Head of caudate nucleus (tissue), 42 donors: ENCODE measurements at places on chromosomes 12 and 14.
A peak's percentile ranks its signal among the peaks of the same experiment; 100 is the strongest.

GRCh38 chr14:37994846-37995372 lies 212.8 kb upstream of the SSTR1 start:
- DNase-seq: no peak

- no peak for DNase-seq
Measured at GRCh38 chr14:22896760-22897159, 13.7 kb downstream of the REM2 start.

DNA sequence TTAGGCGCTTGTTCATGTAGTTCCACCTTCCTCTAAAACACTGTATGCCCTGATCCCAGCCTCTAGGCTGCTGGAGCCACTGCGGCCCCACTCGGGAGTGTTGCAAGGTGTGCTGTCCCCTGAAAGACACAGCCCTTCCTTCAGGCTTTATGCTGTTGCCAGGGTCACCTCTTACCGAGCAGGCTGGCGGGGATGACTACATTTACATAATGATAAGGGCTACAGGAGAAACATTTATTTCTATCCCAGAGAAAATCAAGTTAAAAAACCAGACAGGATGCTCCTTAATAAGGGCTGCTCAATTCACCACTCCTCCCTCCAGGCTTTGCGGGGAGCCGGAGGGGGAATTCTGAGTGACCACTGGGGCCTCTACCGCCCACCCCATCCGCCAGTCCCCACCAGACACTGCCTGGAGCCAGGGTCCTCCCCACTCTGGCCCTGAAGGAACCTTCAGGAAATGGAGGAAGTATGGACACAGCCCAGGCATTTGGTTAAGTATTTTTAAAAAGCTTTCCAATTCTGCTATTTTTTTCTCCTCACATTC lies 200.6 kb downstream of the TTC7B start:
- DNase-seq: no peak

DNA sequence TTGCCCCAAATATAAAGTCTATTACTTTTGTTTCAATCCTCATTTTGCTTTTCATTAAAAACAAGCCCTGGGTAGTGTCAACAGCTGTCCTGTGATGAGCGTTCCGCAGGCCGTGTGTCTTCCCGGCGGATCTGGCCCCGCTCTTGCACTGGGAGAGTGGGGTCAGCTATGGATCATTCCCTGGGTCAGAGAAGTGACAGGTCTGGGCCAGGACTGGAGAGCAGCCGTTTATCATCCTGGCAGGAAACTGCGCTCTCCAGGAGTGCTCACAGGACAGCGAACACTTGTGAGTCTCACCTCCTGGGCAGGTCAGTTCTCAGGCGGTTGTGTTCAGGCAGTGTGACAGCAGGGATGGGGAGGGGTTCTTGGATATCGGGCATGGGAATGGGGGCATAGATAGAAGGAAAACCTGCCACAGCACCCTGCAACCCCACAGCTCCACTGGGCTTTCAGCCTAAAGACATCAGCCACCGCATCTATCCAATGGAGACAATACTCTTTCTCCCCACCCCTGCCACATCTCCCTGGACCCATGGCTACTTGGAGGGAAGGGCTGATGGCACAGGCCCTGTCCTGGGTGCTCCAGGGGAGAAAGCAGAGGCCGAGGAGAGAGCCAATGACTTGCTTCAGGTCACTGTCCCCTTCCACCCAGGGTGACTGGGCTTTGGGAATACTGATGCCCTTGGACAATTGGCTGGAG lies 47.8 kb upstream of the CHGA start:
- DNase-seq: no peak

- no peak for DNase-seq
Measured at GRCh38 chr12:132373901-132374611, 44.7 kb upstream of the GALNT9 start.

GRCh38 chr14:91904483-91904882 lies 37.1 kb upstream of the TC2N start:
- no peak for DNase-seq

DNA sequence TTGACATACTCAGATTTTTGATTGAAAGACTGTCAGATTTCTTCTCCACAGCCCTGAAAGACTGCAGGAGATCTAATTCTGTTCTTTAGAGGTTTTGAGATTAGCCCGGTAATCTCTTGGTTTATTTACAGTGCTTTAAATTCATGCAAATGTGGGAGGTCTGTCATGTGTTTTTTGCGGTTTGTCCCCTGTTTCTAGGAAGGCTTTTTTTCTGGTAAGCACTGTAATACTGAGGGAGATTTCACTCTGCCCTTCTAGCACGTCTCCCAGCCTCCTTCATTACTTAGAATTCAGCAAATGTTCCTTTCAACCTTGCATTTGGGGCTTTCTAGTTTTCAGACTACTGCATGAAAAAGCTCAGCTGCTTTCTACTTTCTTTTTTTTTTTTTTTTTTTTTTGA lies 31.1 kb downstream of the GPHN start:
- DNase-seq: no peak

DNA sequence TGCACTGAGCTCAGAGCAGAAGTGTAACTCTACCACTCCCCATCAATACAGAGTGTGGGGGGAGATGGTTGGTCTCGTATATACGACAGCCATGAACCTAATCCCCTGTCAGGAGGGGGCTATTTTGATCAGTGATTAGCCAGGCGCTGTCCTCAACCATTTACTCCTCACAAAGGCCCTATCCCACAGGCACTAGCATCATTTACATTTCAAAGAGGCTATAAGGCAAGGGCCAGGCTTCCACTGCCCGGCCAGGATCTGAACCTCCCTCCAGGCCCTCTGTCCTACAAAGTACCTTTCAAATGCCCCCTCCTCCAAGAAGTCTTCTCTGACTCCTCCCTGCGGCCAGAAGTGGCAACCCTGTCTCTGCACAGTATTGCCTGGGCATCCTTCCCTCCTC lies 74.7 kb downstream of the ITPK1 start:
- no peak for DNase-seq

- DNase-seq: no peak
Measured at GRCh38 chr12:31584782-31585181, 6.2 kb downstream of the DENND5B start.

DNA sequence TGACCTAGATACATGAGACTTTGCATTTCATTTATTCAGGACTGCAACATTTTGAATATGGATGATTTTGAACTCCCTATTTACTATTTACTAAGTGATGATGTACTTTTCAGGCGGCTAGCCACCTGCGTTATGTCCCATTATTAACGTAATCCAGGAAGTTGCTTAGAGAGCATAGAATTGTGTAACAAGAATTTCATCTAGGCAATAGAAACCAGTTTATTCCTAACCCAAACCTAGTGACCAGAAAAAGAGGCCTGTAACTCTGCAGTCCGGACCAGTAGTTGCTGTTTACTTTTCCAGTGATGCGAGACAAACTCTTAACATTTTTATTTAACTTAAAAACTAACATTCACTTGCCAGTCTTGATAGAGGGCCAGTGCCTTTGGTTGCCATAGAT lies 12.3 kb downstream of the NUDT4 start:
- no peak for DNase-seq

DNA sequence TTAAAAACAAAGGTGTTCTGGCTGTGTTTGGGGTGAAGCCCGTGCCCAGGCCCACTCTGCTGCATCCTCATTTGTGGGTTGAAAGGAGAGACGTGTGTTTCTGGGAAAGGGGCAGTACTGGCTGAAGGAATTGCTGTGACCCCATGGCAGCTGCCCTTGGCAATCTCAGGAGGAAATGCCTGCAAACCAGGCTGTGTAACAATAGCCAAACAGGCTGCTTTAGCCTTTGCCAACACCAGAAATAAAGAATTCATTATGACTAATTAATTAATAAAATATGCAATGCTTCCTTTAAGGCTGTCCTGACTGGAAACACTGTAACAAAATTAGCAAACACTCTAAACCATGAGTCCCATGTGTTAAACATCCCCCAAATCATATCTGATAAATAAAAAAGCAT lies 53.0 kb upstream of the KRR1 start:
- DNase-seq: no peak

DNA sequence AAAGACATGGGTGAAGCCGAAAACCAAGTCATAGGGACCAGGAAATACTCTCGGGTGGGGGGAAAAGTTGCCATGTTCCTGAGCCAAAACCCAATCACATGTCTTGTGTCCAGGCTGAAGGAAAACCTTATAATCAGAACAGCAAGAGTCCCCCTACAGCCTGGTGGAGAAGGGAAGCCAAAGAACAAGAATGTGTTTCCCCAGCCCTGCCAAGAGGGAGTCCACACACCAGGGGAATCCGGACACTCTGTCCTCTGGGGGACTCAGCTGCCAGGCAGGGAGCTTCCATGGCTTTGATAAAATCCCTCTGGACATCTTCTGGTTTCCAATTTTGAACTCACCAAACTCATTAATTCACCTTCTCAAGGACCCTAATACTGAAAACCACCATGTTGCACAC lies 273.0 kb downstream of the FOXN3 start:
- no peak for DNase-seq

GRCh38 chr12:83389237-83389996 lies 702.7 kb downstream of the TMTC2 start:
- no peak for DNase-seq

DNA sequence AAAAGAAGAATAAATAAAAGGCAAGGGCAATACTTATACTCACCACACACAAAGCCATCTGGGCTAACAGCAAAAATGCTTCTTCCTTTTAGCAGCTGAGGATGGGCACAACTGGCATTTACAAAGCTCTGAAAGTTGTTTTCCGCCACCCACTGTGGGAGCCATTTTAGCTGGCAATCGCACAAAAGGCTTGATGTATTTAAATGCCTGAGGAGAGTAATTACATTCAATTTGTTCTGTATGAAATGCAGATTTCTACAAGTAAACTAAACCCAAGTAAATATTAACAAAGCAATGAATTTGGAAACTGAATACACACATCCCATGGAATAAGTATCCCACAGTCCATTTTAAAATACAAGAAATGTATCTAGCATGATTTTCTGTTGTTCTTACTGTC lies 37.5 kb downstream of the LRIG3 start:
- no peak for DNase-seq

DNA sequence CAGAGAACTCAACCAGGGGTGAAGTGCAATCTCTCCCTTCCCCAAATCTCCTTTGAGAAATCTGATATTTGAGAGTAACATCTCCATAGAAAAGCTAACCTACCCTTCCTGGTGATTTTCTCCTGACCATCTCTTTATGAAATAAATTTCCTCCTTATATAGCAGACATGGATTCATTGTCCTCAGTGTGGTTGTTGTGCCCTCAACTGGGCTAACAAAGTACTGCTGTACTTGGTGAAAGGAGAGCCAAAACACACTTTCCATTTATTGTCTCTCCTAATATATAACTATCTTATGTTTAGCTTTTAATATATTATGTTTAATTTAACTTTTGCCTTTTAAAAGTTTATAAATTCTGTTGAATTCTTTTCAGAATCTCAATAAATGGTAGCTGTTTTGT lies 65.1 kb upstream of the SLCO1B1 start:
- DNase-seq: no peak

DNA sequence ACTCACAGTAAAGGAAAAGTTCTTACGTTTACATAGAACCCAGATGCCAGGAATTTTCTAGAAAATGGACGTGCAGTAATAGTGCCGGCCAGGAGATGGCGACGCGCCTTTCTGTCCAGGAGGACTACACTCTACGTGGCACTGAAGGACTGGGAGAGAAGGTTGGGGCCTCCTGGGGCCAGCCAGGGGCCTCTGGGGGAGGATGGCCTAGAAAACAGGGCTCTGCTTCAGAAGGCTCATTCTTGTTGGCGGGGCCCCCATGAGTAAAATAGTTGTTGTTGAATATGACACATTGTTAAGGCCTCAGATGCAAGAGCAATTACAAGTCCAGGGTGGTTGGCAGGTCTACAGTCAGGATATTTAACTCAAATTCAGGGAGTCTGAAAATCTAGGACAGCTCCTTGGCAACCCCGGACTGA lies 120.1 kb upstream of the MAX start:
- DNase-seq: peak; percentile 80

- DNase-seq: no peak
Measured at GRCh38 chr12:122934722-122935121, 31.5 kb downstream of the ABCB9 start.

GRCh38 chr14:68658943-68659931 lies 133.6 kb downstream of the ZFP36L1 start:
- DNase-seq: no peak

DNA sequence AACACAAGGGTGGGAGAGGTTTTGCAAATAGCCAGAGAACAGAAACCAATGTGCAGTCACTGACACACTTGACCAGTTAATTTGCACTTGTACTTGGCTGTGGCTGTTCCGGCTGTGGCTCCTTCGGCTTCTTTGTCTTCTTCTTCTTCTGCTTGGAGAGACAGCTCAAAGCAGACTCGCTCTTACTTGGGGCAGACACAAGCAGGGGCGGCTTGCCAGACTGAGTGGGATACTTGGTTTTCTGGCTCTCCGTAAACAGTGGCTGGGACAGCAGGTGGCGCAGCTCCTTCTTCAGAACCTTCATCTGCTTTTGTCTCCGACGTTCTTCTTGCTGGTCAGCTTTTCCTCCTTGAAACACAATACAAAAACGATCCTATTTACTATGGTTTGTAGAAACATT lies 25.0 kb downstream of the OTUB2 start:
- peak; percentile 82 for DNase-seq

- no peak for DNase-seq
Measured at GRCh38 chr14:30108975-30109700, 181.5 kb upstream of the PRKD1 start.

DNA sequence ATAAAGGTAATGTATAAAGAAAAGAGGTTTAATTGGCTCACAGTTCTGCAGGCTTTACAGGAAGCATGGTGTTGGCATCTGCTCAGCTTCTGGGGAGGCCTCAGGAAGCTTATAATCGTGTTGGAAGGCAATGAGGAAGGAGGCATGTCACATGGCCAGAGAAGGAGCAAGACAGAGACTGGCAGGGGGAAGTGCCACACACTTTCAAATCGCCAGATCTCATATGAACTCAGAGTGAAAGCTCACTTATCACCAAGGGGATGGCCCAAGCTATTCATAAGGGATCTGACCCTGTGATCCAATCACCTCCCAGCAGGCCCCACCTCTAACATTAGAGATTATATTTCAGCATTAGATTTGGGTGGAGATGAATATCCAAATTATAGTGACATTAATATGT lies 26.3 kb downstream of the LDHB start:
- no peak for DNase-seq

DNA sequence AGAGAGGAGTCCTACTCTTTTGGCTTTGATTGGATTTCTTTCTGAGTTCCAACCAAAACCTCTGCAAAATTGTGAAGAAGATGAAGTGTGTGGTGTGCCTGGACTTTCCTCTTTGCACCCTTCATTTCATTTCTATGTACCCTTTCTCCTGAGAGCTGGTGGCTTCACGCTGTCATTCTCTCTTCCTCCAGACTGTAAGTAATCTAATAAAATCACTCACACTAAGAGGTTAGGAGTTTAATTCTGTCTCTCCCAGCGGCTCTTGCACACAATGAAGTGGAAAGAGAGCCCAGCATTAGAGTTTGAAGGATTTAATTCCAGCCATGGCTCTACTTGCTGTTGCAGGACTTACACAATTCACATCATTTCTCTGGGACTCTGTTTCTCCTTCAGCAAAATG lies 37.8 kb upstream of the CRADD start:
- no peak for DNase-seq
